ENCODE measurements at places on chromosomes 16 and 17.
A peak's percentile ranks its signal among the peaks of the same experiment; 100 is the strongest.

DNA sequence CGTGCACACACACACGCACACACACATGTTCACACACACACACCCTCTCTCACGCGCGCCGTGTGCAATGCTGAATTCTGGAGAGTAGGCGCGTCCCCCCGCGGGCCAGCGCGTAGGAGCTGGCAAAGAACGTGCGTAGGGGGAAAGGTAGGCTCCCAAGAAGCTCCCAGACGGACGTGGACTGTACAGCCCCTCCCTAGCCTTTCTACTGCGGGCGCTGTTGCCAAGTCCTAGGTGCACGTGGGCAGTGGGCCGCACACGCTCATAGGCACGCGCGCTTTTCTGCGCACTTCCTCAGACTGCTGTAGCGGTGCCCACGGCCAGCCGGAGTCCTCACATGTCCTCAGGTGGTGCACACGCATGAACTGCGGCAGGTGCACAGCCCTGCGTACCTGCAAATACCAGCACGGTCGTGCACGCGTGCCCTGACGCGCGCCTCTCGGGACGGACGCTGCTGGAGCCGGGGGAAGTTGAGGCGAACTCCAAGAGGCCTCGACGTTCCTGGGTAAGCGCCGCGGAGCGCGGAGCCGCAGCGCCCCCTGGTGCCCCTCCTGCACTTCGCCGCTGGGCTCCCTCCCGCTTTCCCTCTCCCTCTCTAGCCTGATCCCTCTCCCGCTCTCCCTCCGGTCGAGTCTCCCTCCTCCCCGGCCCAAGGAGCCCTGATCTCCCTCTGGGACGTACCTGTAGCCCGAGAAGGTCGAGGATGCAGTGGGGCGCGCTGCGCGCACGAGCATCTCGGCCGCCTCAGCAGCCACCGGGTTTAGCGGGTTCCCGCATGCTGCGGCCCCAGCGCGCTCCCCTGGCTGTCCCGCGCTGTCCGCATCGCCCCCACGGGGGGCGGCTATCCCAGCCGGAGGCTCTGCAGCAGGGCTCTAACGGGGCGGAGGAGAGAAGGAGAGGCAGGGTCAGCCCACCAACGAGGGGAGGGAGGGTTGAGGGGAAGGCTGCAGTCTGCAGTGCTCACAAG is 749 bp downstream of the GRIN2A start:
- DNase-seq = no peak

GRCh38 chr17:56793531-56793930 is 40.2 kb downstream of the C17orf67 start:
- DNase-seq = no peak

DNA sequence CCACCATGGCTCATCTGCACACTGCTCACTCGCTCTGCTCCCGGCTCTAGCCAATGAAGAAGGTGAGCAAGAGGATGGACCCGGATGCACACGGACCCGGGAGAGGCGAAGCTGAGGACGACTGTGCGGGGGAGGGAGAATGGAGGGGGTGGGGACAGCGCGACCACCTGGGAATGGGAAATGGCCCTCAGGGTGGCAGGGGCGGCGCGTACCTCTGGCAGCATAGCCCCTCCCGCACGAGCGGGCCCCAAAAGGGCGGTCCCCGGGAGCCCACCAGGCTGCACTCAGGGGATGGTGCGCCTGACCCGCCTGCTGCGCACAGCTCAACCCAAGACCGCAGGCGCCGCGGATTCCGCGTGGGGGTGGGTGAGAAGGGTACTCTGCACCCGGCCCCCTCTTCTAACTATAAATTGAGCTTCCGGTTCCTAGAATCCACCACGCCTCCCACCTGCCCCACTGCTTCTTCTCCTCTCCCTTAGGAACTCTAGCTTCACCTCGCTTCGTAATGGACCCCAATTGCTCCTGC is 6.1 kb downstream of the MT1H start:
- peak; percentile 27 for DNase-seq

DNA sequence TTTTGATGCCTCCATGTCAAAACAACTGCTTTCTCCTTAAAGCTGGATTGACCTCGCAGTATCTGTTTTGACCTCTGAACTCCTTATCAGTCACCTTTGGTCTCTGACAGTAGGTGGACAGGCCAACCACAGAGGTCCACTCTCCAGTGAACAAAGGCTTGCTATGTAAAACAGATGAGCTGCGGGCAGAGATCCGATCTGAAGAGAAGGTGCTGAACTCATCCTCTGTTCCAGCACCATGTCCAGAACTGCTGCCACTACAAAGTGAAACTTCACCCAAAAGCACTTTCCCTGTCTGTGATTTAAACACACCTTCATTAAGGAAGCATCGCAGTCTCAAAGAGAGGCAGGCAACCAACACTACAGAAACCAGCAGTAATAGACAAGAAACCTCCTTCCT is 117.3 kb upstream of the CORO6 start:
- no peak for DNase-seq

- DNase-seq = peak; percentile 63
Observed at GRCh38 chr17:74864866-74865395, 5.2 kb upstream of the GRIN2C start.

DNA sequence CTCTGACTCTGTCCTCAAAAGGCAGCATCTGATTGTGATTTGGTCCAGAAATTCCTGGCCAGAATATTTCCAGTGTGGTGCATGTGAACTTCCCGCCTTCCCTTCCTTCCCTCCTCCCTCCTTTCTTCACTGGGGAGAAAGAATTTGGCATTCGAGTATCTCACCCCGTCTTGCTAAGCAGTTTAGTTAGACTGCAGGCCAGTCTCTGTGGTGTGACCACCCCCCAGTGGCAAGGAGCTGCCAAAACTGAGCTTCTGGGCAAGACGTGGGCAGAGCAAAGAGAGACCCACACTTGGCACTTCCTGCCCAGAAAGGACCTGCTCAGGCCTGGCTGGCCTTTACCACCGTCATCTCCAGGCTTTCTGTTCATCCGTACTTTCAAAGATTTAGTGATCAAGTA is 36.4 kb downstream of the SNX20 start:
- no peak for DNase-seq

GRCh38 chr17:80885947-80886582 is 105.6 kb upstream of the CHMP6 start:
- DNase-seq = no peak

DNA sequence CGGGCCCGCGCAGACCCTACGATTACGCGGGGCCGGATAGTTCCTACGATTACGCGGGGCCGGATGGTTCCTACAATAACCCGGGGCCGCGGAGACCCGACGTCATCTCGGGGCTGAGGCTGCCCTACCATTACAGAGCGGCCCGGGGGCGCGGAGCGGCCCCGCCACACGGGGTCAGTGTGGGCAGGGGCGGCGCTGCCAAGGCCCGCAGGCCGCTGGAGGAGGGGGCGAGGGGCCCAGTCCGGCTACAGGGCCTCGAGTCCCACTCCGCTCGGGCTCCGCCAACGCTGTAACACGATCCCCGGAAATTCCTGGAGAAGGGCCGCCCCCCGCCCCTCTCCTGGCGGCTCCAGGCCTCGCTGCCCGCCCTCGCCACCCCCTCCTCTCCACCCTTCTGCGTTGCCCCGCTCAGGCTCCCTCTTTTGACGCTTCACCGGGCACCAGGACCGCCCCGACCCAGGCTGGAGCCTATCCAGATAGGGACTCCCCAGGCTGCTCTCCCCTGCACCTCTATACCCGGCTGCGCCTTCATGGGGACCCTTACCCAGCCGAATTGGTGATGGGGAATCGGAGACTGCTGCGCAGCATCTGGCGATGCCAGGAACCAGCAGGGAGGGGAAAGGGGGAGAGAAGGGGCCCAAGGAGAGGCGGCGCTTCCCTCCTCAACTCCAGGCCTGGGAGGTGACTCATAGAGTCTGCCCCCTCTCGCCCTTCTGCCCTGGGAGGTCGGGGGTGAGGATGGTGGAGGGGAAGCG is at the start of gene RAB34:
RAB34 (minus strand) TSS at position 291 of the 755 bp plus-strand sequence. CDS start 602 bp downstream, outside the sequence.
- DNase-seq = no peak

DNA sequence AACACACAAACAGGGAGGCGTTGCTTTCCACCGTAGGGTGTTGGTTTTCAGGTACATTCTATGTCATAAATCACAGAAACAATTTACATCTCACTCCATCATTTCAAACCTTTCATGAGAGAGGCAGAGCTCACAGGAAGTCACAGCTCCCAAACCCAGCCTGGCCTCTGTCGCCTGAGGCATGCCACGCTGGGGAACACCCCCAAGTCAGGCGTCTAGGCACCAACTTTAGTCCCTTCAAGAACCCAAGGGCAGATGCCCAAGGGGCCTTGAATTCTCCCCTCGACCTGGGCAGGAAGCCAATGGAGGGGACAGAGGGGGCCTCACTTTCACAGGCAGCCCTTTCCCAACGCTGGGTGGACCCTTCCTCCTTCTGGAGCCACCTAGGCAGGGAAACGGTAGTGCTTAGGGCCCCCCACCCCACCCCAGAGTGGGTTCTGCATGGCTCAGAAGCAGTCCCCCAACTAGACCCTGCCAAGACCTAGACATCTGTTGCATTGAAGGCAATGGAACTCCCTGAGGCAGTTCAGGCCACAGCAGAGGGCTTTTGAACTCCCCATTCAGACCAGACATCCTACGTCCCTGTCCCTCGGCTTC is 10.6 kb downstream of the TBX4 start:
- DNase-seq = no peak

DNA sequence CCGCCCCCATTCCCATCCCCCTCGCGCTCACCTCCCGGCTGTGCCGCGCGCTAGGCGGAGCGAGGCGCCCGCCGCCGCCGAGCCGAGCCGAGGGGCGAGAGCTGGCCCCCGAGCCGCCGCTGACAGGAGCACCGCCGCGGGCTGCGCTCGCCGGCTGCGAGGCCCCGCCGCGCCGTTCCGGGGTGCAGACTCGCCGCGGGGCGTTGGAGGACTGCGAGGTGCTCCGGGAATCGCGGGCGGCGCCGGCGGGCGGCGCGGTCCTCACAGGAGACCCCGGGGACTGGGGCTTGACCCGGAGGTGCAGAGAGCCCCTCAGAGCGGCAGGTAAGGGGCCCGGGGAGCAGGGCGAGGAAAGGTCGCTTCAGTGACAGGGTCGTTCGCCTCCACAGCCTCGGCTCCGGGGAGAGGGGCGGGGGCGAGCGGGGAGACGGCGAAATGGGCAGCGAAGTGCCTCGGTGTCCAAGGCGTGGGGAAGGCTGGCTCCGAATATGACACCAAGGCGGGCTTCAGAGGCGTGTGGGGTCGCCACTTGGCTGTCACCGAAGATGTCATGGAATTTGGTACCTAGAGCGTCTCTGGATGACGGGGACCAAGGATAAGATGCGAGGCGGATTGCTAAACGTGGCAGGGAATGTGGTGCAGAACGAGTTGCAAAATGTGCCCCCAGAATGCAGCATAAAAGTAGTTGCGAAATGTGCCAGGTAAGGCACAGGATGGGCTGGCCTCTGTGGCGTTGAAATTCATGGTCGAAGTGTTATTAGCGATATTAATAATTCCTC is 580 bp downstream of the TANC2 start:
- DNase-seq = peak; percentile 54

- DNase-seq = no peak
Observed at GRCh38 chr16:78448658-78449271, 349.3 kb downstream of the WWOX start.

- no peak for DNase-seq
Observed at GRCh38 chr16:3113765-3114479, 1.5 kb downstream of the ZNF205 start.

DNA sequence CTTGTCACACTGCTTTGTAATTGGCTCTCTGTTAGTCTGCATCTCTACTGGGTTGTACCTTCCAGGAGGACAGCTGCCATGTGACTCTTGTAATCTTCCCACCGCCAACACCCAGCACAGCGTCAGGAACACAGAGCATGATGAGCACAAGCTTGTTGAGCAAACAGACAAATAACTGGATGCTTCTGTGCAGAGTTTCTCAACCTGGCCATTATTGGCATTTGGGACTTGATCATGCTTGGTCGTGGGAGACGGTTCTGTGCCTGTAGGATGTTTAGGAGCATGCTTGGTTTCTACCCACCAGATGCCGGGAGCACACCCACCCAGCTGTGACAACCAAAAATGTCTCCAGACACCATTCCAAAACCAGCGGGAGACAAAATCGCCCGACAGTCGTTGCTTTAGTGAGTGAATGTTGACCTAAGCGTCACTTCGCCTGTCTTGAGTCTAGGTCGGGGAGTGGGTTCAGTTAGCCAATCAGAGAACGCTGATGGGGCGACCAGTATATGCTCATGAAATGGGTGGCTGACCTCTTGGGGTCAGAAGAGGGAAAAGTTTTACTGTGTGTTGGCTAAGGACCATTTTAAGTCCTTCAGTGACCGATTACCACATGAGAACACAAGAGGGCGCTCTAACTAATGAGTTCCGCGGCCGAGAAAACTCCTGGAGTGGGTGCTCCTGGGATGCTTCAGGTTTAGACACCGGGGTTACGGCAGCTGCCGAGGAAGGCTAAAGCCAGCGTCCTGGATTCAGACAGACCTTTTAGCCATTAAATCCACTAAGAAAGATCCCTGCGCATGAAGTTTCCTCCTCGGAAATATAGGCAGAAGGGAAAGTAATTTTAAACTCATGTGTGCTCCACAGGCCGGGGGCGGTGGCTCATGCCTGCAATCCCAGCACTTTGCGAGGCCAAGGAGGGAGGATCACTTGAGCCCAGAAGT is 57.8 kb upstream of the TEX2 start:
- DNase-seq = peak; percentile 35

DNA sequence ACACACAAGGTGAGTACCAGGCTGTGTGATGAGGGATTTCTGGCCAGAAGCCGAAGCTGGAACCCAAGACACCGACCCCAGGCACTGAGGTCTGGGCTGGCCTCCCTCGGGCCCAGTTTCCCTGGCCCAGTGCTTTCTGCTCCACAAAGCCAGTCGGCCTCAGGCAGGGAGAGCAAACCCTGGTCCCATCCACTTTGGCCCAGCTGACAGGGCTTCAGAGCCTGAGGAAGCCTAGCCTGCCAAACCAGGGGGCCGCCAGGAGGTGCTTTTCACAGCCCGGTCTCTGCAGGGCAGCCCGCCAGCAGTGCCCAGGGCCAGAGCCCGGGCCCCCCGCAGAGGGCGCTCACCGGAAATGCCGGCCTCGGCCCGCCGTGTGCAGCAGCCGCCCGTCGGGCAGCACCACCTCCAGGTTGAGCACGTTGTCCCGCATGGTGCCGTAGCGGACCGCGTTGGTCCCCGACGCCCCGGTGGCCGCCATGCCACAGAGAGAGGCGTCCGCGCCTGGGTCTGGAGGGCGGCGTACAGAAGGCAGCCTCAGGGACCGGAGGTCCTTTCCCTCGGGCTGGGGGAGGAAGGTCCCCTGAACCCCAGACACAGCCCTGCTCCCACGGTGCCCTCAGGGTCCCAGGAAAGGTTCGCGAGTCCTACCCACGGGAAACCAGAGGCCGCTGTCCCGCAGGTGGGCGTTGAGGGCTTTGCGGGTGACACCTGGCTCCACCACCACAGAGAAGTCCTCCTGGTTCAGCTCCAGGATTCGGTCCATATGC is 2.2 kb downstream of the LDHD start:
- no peak for DNase-seq

GRCh38 chr16:28324235-28324886 is 32.0 kb downstream of the SBK1 start:
- no peak for DNase-seq

GRCh38 chr16:48632137-48632774 is 22.3 kb upstream of the N4BP1 start:
- no peak for DNase-seq

- no peak for DNase-seq
Observed at GRCh38 chr16:46828292-46828691, 2.7 kb downstream of the C16orf87 start.

- DNase-seq = no peak
Observed at GRCh38 chr17:21174186-21174585, 39.8 kb downstream of the TMEM11 start.

- no peak for DNase-seq
Observed at GRCh38 chr17:1505586-1505985, 10.8 kb downstream of the INPP5K start.

All from activated T-cell treated with anti-CD3 and anti-CD28 coated beads for 1 hour (primary cell).